ENCODE measurements at places on chromosomes 3 and 15.

- no peak for DNase-seq
Measured at GRCh38 chr3:117226932-117227331, 517.4 kb downstream of the TUSC7 start.

DNA sequence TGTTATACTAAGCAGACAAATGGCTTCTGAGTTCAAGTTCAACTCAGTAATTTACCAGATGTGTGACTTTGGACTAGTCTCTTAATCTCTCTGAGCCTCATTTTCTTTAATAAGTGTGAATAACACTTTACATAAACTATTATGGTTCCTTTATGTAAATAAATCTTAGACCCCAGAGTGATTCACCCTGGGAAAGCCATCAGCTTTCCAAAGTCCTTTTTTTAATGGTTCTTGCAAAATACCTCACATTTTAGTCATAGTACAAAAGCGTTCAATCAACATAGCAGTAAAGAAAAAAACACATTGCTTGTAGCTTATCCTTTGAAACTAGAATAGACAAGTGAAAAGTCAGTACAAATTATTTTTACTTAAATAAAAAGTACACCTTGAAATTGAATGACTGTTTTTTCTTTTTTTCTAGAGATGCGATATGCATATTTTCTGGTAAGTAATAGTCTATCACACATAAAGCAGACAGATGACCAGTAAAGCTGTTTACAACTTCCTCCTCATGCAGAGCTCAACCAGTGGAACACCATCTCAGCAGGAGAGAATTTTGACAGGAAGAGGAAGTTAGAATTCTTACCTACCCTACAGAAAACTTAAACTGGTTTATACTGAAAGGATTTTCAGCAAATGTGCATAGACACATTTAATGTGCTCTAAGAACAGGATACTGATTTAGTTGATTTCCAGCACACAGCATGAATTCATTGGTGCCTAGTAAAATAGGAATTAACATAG lies 123.0 kb upstream of the AGBL1 start:
- no peak for DNase-seq

DNA sequence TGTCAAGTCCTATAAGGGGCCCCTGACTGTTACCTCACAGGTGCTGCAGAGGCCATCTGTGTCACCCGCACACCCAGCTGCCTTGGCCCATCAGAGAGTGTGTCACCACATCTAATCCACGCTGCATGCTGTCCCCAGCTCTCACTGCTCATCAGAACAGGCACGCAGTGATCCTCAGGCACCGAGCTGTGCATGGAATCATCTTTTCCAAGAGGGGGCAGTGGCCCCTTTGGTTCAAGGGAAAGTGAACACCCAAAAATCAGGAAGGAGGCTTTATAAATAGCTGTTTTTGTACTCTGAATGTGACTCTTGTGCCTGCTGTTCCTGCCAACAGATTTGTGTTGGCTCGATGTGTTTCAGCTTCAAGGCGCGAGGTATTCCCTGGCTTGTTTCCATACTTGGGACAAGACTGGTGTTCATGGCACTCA lies 110.3 kb upstream of the ETV5 start:
- no peak for DNase-seq

GRCh38 chr3:170258105-170258487 lies 35.9 kb downstream of the PRKCI start:
- no peak for DNase-seq

DNA sequence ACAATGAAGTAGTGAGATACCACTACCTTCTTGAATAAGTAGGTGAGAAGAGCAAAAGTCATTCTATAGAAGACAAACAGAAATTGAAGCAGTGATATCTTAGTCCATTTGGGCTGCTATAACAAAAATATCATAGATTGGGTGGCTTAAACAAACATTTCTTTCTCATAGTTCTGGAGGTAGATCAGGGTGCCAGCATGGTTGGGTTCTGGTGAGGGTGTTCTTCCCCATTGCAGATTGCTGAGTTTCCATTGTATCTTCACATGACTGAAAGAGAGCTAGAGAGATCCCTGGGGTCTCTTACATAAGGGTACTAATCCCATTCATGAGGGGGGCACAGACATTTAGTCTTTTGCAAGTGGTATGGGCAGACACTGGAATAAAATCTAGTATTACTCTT lies 32.9 kb upstream of the IFT57 start:
- no peak for DNase-seq

GRCh38 chr3:149608987-149609386 lies 48.8 kb downstream of the WWTR1 start:
- DNase-seq = no peak

DNA sequence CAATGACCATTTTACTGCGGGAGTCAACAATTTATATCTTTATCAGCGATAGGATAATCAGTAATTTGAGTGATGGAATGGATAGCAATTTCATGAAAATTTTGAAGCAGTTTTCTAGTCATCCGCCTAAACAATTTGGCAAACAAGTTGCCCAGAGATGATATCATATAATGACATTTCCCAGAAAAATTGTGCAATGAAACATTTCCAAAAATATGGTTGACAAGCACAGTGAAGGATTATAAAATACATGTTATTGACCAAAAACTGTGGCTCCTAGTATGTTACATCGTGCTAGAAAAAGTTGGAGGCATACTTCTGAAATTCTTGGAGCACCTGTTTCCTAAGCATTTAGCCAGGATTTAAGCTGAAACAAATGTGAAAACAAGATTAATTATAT lies 145.1 kb downstream of the GHSR start:
- no peak for DNase-seq

- peak; percentile 6 for DNase-seq
Measured at GRCh38 chr3:156332304-156332703, 211.9 kb downstream of the KCNAB1 start.

- DNase-seq = peak; percentile 91
Measured at GRCh38 chr3:12484198-12484982, at the start of gene TSEN2. TSS of gene TSEN2 (plus strand) at chr3:12484480. CDS start at chr3:12489801, 5,321 bp downstream.

- no peak for DNase-seq
Measured at GRCh38 chr3:101134331-101134730, 141.1 kb upstream of the ABI3BP start.

DNA sequence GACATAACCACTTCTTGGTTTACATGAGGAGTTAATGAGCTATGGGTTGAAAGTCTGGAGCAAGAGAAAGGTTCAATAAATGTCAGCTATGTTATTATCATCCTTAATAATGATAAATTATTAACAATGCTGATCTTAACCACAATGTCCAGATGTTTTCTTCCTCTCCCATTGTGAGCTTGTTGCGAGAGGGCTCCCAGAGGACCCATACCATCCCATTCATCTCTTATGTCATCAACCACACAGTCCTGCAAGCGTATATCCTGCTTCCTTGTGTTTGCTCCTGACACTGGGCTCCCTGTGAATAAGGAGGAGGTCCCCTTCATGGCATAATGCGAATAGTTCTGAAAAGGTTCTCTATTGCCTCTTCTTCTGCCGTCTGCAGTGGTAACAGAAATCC lies 266.8 kb downstream of the TLE3 start:
- DNase-seq = no peak

DNA sequence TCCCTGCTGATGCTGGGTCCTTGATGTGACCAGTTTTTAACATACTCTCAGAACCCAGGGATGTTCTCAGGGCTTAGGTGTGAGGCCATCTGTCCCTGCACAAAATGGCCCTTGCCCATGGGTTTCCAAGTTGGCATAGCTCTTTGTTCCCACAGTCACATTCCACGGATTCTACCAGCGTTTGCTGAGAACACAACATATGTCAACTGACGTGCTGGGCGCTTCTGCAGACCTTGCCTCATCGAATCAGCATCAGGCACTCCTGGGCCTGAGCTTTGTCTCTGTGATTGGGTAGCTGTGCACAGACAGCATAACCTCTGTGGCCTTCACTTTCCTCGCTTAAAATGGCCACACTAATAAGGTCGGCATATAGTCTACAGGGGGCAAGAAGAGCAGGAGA lies 69.0 kb downstream of the MGLL start:
- no peak for DNase-seq

DNA sequence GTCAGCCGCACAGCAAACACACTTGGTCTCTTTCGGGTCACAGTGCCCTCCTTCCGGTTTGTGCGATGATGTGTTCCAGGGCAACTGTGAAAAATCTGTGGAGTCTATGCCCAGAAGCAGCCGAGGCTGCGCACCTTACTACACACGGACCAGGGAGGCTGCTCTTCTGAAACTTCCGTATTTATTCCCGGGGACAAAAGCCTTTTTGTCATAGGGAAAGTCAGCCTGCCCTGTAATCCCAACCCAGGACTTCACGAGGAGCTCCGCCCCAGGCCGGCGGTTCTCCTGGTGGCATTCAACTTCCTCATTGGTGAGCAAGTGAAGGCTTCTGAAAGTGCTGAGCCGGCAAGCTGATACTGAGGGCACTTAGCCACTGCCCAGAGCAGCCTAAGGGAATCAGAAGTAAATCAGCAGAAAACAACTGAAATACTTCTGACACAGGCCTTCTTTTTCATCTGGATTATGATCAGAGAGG lies 126.5 kb downstream of the FMN1 start:
- peak; percentile 82 for DNase-seq

DNA sequence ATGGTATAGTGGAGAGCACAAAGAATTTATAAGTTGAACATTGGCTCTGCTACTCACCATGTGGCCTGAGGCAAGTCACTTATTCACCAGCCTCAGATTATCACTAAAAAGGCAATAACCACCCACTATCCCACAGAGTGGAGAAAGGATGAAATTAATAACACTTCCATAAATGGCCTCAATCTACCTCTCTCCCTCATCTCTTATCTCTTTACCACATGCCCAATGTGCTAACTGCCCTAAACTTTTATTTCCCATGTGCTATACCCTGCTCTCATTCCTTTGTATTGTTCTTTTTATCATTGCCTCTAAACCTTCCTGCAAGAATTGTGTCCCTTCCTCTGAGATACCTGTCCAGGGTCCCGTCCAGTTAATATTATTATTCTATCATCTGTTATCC lies 26.0 kb downstream of the SLC12A6 start:
- DNase-seq = no peak
